Effector CD4-positive, alpha-beta T cell (primary cell): ENCODE measurements at places on chromosomes 11 and 22.

DNA sequence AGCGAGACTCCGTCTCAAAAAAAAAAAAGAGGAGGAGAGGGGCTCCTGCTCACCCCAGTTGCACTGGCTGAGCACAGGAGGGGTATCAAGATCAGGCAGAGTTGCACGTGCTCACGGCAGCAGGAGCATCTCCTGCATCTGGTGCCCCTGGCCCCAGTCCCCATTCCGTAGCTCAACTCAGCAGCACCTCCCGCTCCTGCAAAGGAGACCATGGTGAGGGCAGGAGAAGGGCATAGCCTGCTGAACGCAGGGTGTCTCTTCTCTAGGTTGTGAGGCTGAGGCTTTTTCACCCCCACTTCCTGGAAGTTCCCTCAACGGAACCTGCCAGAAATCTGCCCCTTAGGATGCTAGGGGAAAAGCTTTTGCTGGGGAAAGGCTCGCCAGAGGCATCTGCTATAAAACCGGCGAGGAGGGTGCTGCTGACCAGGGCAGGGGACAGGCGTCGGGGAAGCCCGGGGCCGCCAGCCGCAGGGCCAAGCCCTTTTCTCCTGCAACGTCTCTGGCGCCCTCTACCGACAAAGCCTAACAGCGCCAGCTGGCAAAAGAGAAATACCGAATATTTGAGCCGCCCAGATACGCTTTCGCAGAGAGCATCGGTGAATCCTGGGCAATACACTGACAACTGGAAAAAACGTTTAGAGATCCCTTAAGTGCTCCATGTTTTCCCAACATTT is 1.0 kb upstream of the PPP6R2 start:
- DNase-seq = peak; percentile 86

DNA sequence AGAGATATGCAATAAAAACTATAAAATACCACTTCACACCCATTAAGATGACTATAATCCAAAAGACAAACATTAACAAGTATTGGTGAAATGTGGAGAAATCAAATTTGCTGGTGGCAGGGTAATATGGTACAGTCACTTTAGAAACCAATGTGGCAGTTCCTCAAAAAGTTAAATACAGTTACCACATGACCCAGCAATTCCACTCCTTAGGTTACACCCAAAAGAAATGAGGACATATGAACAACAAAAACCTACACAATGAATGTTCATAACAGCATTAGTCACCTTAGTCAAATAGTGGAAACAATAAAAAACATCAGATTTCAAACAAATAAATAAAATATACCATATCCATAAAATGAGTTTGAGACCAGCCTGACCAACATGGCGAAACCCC is 52.6 kb downstream of the RDX start:
- no peak for DNase-seq

DNA sequence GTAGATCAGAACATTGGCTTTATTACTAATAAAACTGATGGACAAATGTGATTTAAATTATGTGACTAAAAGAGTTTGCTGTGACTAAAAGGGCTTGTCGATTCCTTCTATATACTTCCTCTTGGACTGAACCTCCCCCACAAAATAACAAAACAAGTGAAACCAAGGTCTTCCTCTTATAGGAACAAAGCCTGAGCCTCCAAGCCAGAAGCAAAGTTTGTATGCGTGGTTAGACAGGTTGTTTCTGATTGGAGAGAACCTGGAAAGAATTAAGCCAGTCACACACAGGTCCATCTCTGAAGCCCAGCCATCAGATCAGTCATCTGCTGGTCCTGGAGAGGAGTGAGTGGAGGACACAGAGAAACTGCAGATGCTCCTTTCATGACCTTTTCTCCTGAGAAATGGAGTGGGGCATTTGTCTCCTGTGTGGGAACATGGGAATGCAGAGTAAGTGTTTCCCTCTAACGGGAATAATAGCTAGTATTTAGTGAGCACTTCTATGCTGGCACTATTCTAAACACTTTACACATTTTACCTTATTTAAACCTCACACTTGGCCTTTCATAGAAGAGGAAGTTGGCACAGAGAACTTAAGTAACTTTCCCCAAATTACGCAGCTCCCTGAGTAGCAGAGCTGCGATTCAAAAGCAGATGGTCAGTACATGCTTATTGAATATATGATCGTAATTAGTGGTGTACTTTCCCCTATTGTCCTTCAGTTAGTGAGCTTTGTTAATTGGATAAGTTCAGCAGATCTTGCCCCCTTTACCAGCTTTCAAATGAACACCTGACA is 77.1 kb downstream of the UVRAG start:
- no peak for DNase-seq

DNA sequence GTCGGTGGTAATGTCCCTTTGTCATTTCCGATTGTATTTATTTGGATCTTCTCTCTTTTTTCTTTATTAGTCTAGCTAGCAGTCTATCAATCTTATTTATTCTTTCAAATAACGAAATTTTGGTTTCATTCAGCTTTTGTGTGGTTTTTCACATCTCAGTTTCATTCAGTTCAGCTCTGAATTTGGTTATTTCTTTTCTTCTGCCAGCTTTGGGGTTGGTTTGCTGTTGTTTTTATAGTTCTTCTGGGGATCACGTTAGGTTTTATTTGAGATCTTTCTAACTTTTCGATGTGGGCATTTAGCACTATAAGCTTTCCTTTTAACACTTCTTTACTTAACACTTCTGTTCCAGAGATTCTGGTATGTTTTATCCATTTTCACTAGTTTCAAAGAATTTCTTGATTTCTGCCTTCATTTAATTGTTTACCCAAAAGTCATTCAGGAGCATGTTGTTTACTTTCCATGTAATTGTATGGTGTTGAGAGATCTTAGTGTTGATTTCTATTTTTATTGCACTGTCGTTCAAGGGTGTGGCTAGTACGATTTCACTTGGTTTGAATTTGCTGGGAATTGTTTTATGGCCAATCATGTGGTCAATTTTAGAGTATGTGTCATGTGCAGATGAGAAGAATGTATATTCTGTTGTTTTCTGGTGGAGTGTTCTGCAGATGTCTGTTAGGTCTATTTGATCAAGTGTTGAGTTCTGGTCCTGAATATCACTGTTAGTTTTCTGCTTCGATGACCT is 7.7 kb upstream of the SCGB1D1 start:
- DNase-seq = no peak

GRCh38 chr11:57057561-57057960 is 68.8 kb downstream of the OR5AK2 start:
- DNase-seq = no peak

GRCh38 chr11:12285811-12286222 is 91.6 kb upstream of the PARVA start:
- DNase-seq = no peak

DNA sequence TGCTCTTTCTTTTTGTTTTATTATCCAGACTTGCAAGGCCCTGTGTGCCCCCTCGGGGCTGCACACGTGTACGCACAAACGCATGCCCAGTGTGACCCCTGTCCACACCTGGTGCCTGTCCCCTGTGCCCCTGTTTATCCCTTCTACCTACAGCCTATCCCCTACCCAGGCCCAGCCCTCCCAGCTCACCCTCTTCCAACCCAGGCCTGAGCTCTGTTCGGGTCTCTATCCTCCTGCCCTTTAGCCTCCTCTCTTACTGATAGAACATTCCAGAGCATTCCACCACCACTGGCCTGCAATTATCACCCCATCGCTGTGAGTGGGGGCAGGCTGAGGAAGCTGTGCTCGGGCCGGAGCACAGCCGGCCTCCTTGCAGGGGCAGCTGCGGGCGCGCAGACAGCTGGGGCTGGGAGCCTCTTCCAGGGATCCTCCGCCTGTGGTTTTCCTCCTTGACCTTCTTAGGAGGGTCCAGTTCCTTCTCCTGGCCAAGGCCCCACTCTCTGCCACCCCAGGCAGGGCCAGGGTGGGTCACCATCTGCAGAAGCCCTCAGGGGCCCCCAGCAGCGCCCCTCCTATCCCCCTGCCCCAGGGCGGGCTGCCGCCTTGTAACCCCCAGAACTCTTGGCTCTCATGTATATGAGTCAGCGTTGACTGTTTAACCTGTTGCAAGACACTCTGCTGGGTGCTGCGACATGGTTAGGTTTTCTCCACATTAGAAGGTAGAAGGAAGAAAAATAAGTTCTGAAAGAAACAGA is 41.8 kb upstream of the KCNQ1OT1 start:
- DNase-seq = no peak

GRCh38 chr11:44244639-44245310 is 65.2 kb downstream of the ALX4 start:
- DNase-seq = no peak

GRCh38 chr11:109696191-109696897 is 274.4 kb downstream of the C11orf87 start:
- no peak for DNase-seq

DNA sequence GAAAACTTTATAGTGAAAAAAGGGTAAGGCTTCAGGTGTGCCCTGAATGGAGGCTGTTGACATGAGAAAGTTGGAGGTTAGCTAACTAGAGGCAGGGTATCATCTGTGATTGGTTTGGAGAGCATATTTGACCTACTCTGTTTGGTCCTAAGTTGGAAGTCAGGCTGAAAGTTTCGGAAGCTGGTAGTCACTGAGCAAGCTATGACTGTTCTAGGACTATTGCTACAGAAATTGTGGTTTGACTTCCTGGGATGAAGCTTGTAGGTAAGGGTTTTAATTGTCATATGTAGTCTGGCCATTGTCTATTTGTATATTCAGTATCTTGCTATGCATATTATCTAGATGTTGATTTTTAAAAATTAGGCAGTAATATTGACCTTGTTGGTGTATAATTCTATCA is 565.0 kb downstream of the TMEM135 start:
- DNase-seq = no peak

GRCh38 chr11:118625036-118625690 is 17.7 kb downstream of the PHLDB1 start:
- DNase-seq = no peak

- DNase-seq = no peak
These were observed 1.5 kb downstream of the BEST1 start for GRCh38 chr11:61951484-61952135.

GRCh38 chr22:28297504-28297903 is 378.4 kb upstream of the PITPNB start:
- DNase-seq = no peak

DNA sequence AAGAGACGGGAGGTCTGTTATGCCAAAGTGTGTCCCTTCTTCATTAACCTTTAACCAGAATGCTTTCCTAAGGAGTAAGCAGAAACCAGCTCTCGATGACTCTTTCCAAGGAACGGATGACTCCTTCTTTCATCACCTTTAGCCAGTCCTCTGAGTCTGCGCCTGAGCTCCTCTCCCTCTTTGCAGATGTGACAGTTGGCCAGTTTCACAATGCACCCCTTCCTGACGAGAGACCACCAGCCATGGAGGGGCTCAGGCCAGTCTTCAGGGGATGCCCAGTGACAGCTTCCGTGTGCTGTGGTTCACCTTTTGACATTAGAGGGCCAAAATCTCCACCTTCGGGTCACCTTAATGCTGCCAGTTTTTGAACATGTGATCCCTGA is 826.1 kb downstream of the TBC1D22A start:
- no peak for DNase-seq

GRCh38 chr11:113615098-113615497 is 91.0 kb downstream of the TMPRSS5 start:
- DNase-seq = no peak

DNA sequence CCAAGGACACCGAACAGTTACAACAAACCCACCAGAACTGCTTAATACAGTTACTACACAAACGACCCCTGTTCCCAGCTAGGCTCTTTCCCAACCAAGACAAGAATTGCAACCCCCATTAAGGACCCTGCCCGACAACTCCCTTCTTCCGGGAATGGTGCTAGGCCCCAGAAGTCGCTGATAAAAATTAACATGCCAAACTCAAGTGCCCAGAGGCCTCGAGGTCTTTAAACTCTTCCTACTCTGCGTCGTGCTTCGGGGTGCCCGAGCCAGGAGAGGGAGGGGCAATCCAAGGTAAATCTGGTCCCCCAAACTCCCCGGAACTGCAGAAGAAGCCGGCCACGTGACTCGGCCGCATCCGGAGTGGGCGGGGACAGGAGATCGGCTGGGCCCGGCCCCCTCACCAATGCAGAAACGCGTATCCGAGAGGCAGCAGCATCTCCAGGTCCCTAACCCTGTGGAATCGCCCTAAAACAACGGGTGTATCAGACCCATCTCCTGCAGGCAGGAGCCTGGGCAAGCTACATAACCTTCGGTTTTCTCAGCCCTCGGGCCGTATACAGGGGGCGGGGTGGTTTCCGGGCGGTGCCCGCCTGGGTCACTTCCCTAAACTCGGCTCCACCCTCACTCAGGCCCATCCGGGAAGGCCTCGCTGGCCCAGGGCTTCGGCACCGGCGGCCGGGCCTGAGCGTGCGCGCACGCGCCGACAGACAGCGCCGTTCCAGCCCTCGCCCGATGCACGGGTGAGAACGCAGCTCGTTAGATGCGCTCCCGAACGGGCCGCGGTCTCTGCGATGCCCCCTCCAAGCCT is 1.1 kb downstream of the CFL1 start:
- DNase-seq = peak; percentile 80

DNA sequence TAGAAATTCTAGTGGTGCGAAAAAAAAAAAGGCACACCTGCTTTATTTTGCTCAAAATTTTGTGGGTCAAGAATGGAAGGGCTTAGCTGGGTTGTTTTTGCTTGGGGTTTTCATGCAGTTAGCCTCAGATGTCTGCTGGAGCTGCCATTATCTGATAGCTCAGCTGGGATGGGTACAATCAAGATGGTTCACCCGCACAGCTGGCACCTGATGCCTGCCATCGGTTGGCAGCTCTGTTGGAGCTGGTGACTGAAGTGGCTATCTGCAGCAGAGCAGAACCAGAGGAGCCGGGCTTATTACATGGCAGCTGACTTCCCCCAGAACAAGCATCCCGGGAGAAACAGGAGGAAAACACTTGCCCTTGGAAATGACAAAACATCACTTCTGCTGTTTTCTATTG is 12.1 kb upstream of the ELFN2 start:
- no peak for DNase-seq

- no peak for DNase-seq
These were observed 52.9 kb downstream of the COPB1 start for GRCh38 chr11:14446701-14447169.

DNA sequence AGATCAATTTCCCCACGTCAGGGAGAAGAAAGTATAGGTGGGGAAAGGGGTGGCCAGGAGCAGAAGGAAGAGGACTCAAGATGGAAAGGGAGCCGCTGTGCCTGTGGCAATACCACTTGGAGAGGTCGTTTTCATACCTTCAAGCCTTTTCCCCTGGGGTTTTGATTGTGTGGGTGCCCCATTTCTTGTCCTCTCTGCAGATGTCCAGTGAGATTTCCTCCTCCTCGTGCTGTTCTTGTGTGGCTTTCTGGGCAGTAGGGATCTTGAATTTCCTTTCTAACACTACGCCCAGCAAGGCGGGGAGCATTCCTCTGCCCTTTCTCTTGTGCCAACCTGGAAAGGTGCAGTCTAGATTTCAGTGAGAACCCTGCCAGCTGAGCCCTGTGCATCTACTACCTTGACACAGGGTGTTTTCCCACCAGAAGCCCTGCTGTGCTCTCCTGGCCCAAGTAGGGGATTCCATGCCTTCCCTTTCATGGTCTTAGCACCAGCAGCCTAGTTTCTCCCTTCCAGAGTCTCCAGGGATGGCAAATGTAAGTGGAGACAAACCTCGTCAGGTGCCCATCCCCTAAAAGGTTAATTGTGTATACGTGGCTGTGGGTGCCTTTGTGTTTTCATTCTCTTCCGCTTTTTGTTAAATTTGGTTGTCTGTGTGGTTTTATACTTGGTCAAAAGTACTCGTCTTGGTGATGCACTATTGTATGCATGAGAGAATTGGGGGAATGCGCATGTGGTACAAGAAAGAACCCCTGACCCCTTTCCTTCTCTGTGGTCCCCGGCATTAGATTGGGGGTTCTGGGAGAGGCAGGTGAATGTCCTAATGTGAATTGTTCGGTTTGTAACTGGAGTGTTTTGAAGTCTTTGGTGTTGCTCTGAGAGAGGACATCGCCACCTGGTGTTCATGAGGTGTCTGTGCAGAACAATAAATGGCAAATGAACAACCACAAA is 71.4 kb upstream of the MPEG1 start:
- DNase-seq = peak; percentile 27
